Lower leg skin (tissue), 4 donors: ENCODE measurements at places on chromosomes 12 and 14.

GRCh38 chr12:14193639-14194038, 171.8 kb upstream of the ATF7IP start:
- no peak for DNase-seq

GRCh38 chr12:75694534-75695268, 183.3 kb upstream of the KRR1 start:
- DNase-seq: no peak

DNA sequence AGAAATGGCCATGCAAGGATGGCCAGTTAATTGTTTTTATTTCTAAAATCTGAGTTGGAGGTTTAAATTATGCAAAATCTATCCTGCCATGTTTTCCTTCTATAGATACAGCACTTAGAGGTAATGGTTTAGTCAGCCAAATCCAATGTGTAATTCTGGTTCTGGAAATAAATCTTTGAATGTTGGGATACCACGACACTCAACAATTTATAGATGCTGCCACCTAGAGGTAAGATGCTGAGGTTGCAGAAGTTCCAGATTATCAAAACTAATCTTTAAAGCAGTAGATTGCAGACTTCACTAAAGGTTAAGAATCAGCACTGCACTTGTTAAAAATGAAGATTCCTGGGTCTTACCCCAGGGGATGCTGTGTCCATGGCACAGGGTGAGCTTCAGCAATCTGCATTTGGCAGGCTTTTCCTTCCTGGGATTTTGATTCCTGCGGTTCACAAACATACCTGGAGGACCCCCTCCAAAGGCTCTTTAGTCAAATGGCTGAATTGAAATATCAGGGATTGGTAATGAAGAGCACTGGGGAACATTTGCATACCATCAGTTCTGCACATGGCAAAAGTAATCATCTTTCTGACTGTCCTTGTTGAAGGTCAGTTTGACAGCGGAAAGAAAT, 53.4 kb upstream of the ANO4 start:
- peak; percentile 36 for DNase-seq

DNA sequence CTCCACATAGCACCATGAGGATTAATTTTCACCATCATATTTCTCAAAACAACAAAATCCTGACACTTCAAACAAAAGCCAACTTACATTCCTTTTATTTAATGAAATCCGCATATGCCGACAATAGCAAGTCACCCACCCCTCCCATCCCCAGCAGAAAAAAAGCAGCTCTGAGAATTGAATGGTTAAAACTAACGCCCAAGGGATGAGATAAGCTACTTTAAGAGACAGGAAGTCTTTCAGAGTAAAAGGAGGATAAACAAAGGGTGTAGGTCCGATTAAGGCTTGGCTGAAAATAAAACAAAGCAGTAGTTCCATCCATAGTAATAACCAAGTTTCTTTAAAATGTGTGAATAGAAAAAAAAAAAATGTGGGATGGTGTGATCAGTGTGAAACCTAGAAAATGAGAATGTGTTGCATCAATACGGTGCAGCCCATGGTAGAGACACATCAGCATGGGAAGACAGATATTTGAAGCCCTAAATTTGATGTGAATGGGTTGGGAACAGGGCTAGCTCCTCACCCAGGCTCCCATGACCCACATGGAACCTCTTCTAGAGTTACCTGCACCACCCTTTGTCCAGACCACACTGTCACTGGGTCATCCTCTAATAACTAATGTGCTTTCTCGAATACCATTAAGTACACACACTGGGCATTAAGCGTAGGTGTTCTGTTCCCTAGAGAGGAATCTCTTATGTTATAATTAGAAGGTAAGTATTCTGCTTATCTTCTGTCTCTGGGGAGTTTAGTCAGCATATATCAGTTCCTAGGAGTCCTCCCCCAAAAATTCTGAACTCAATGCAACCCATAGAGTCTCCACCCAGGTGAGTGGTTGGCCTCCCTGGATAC, 31.7 kb downstream of the RTRAF start:
- DNase-seq: no peak

DNA sequence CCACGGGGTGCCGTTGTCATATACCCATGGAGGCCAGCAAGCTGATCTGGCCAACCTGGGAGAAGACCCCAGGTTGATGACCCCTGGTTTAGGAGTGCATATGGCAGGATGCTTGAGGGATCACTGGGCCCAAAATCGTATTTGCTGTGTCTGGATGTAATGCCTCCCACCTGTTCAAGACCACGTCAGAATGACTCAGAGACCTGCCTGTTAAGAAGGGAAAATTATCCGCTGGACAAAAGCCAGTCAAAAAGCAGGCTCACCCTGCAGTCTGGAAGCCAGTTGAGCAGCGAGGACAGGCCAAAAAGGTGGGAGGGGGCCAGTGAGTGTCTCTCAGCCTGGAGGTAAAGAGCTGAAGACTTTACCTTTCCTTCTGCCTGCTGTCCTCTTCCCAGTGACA, 449.2 kb downstream of the DPF3 start:
- DNase-seq: no peak

GRCh38 chr14:103916636-103917262, 11.5 kb upstream of the TDRD9 start:
- DNase-seq: no peak

DNA sequence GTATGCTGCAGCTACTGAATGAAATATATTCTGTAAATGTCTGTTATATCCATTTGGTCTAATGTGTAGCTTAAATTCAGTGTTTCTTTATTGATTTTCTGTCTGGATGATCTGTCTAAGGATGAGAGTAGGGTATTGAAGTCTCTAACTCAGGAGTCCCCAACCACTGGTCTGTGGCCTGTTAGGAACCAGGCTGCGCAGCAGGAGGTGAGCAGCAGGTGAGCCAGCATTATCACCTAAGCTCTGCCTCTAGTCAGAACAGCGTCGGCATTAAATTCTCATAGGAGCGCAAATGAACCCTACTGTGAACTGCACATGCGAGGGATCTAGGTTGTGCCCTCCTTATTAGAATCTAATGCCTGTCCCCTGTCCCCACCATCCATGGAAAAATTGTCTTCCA, 329.7 kb upstream of the RGS6 start:
- DNase-seq: no peak
